Stimulated activated CD8-positive, alpha-beta memory T cell treated with anti-CD3 and anti-CD28 coated beads, Interleukin-4, amount 100 ng/mL, for 4 hours (primary cell): ENCODE measurements at places on chromosomes 11 and 22.

- DNase-seq = no peak
These were observed 21.8 kb downstream of the RNF169 start for GRCh38 chr11:74770456-74770855.

GRCh38 chr11:65053827-65054508 is 4.4 kb downstream of the NAALADL1 start:
- no peak for DNase-seq

DNA sequence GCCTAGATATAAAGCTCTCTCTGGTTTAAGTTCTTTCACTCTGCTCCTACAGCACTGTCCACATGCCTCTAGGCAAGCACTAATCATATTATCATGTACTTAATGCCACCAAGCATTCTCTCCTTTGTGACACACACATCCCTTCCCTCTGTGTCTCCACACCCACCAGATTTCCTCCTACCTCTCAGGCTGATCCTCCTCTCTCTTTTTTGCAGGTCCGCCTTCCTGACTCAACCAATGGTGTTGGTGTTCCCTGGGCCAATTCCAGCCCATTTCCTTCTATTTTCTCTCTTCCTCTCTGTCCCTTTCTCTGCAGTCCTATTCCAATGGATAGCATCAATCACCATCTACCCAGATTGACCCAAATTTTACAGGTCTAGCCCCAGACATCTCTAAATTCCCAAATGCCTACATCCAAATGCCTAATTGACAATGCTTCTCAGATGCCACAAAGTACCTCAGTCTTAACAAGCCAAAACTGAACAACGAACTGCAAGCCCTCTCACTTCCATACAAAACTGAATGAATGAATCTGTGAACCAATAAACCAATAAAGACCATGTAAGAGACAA is 504 bp upstream of the ZNF215 start:
- DNase-seq = no peak

GRCh38 chr11:99893811-99894210 is 793.3 kb upstream of the ARHGAP42 start:
- no peak for DNase-seq

DNA sequence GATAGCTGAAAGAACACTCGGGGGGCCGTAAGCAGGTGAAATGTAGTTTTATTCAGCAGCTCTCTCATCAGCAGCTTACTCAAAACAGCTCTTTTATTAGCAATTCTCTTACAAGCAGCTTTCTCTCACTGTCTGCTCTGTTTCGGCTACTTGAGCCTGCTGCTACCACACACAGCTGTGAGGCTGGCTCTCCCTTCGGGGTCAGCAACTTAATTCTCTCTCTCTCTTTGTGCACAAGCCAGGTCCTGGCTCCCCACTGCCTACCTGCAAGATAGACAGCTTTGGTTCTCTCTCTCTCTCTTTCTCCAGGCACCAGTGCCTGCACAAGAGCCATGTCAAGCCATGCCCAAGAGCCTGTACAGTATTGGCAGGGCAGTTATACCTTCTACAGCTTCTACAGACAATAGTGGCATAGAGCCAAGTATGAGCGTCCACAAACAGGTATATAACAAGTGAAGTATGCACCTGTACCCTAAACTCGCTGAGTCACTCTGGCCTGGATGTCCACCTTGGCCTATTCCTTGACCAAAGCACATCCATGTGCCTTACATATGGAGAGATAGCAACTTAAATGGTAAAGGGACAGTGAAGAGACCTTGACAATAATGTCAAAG is 110.8 kb downstream of the MTNR1B start:
- no peak for DNase-seq

DNA sequence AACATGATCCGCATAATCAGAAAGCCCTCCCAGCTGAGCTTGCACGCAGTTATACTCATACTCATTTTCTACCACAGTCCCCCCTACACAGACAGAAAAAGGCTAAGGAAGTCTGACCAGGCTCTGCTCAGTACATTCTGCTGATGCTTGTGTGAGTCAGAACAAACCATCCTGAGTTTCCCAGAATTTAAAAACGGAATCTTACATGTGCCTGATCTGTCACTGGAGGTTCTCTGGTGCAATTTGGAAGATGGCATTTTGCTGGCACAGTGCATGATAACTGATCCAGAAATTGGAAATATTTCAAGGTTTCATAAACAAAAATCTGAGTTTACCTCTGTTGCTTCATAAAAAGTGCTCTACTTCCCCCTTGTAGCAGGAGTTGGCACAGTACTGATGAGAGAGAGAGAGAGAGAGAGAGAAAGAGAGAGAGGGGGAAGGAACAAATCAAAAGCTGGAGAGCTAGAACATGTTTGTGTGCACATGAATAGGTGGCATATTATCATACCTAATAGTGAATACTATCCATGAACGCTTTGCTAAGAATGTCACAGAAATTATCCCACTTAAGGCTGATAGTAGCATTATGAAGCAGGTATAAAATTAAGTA is 1085.3 kb downstream of the DLG2 start:
- no peak for DNase-seq

DNA sequence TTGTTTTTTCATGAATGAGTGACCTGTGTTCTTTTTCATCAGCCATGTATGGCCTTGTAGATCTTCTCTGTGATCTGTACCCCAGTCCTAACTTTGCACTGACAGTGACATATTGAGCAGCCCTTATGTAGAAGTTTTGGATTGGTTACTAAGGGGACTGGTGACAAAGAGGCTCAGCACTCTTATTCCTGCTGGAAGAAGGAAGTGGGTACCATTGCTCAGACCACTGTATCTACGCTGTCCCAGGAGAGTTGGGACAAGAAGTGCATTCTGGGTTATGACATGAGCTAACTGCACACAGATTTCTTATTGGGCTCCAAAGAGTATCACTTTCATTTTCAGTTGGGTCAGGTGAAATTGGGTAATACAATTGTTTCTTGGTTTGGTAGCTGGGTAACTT is 107.8 kb upstream of the RASSF10 start:
- no peak for DNase-seq

DNA sequence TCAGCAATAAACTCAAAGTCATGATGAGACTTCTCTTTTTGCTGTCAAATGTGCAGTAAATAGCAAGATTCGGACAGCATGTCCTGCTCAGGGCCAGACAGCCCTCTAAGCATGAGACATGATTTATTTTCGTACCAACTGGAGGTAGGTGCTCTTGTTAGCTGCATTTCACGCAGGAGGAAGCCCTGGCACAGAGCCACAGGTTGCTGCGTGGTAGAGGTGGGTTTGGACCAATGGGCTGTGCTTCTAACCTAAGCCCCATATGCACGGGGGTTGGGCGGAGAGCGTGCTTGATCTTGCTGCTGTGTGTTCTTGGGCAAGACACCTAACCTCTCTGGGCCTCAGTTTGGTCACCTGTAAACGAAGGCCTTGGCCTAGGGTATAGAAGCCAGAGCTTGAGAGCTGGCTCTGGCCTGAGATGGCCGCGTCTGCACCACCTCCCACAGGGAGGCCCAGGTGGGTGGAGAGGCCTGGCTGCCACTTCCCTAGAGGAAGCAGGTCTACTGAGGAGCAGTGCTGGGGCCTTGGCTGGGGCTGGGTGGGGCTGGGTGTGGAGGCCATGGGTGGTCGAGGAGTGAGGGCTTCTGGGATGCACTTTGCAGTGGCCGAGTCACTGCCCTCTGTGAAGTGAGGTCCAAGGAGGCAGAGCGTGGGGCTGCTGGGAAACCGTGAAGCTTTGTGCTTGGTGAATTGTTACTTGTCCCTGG is 38.5 kb upstream of the GRAMD4 start:
- no peak for DNase-seq

DNA sequence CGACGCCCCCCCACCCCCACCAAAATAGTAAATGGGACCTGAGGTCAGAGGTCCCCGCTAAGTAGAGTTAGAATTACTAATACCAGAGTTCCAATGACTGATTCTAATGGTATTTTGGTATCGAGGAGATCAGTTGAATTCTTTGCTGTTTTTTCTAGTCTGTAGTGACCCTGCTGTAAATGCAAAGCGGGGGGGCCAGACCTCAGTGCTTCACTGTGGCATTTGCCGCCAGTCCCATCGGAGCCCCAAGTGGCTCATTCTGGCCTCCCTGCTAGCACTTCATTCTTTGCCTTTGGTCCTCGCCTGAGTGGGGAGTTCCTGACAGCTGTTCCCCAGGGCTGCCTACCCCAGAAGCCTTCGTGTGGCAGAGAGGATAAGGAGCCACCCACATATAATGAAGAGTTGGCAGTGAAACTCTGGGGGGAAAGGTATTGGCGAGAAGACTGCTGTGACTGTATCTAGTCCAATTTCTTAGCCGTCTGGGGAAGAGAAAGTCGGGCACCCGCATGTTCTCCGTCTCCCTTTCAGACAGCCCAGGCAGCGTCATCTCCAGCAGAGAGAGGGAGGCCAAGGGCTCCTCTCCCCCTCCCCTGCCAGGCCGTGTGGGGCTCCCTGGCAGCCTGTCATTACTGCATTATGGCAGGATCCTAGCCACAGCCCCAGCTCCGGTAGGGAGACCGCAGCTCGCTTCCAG is 19.4 kb upstream of the CABP7 start:
- no peak for DNase-seq

GRCh38 chr11:70255477-70256116 is 14.9 kb upstream of the PPFIA1 start:
- no peak for DNase-seq

- DNase-seq = no peak
These were observed 34.9 kb downstream of the P4HA3 start for GRCh38 chr11:74276581-74276980.

DNA sequence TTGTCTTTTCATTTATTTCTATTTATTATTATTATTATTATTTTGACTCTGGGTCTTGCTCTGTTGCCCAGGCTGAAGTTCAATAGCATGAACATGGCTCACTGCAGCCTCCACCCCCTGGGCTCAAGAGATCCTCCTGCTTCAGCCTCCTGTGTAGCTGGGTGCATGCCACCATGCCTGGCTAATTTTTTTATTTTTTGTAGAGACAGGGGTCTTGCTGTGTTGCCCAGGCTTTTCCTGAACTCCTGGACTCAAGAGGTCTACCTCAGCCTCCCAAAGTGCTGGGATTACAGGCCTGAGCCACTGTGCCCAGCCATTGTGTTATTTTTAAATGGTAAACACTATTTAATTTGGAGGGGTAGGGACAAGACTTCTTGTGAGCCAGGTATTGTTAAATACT is 23.3 kb upstream of the RRM1 start:
- DNase-seq = no peak

GRCh38 chr22:30947816-30948454 is 20.6 kb downstream of the MORC2 start:
- DNase-seq = no peak

DNA sequence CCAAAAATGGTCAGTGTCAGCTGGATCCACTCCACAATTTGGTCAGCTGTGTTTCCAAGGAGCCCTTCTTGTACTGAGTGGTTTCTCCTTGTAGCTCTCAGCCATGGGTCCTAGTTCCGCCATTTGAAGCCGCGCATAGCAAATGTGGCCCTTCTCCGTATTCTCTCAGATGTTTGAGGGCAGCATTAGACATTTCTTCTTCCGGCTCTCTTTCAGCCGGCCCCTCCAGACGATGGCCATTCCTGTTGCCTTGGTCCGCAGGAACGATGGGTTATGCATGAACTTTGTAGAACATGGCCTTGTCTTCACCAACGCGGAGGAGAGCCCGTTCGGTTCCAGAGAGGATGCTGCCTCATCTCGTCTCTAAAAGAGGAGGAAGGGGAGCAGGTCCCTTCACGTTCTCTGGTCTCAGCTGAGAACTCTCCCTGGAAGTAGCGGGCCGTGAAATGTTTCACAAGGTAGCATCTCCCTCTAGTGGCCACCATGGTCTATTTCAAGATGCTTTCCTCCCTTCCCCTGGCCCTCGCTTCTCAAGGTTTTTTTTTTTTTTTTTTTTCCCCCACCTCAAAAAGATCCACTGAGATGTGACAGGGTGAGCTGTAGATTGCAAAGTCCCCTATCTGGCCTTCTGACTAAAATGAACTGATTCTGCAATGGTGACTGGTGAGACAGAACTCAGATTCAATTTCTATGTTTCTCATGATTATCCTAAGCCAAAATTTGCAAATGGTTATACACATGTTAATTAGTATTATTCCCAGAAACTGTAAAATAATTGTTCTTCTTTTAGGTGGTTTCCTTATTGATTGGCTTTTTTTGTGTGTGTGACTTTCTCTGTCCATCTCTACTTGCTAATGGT is 19.8 kb upstream of the PLET1 start:
- peak; percentile 39 for DNase-seq

- peak; percentile 24 for DNase-seq
These were observed 17.5 kb downstream of the USP2 start for GRCh38 chr11:119363851-119364590.

DNA sequence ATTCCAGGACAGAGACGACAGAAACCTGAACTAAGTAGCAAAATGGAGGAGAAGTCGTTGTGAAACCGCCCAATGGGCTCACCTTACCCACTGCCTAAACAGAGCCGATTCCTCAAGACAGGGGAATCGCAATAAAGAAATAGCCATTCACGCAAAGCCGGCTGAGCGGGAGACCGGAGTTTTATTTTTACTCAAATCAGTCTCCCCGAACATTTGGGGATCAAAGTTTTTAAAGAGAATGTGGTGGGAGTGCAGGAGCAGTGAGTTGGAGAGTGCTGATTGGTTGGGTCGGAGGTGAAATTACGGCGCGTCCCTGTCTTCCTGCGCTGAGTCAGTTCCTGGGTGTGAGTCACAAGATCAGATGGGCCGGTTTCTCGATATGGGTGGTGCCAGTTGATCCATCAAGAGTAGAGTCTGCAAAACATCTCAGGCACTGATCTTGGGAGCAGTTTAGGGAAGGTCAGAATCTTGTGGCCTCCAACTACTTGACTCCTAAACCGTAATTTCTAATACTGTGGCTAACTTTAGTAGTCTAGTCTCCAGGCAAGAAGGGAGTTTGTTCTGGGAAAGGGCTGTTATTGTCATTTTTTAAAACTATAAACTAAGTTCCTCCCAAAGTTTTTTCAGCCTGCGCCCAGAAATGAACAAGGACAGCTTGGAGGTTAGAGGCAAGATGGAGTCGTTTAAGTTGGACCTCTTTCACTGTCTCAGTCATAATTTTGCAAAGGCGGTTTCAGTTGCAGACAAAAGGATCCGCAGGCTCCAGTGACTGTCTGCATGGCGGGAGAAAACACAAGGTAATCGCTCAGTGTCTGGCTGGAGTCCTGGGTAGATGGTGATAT is 34.1 kb downstream of the OR4D9 start:
- DNase-seq = no peak

- DNase-seq = no peak
These were observed 243.1 kb upstream of the BLID start for GRCh38 chr11:122359081-122359571.

DNA sequence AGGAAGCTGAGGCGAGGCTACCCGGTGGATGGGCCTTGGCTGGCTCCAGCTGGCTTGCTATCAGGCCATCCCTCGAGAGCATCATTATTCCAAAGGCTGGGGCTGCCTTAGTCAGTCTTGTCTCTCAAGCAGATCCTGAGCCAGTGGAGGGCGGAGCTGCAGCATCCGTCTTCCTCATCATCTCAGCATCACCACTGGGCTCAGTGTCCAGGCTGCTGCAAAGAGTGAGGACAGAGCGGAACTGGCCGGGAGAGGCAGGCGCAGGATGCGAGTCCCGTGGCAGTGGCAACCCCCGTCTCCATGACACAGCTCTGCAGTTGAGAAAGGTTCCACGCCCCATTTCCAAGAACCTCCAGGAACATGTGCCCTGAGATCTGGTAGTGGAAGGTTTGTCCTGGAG is 4.4 kb downstream of the TP53I11 start:
- no peak for DNase-seq
